Stimulated activated CD4-positive, alpha-beta T cell treated with anti-CD3 and anti-CD28 coated beads, TNF-alpha, amount 100 ng/mL, for 1 hour (primary cell): ENCODE measurements at places on chromosomes 13 and 19.
A peak's percentile ranks its signal among the peaks of the same experiment; 100 is the strongest.

DNA sequence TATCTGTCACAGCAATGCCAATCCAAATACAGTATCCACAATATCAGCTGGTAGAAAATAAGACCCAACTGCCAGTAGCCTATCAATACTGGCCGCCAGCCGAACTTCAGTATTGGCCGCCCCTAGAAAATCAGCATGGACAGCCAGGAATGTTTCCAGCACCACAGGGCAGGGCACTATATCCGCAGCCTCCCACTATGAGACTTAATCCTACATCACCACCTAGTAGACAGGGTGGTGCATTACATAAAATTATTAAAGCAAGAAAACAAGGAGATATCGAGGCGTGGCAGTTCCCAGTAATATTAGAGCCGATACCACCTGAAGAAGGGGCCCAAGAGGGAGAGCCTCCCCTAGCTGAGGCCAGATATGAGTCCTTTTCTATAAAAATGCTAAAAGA is 111.3 kb downstream of the ZNF486 start:
- no peak for DNase-seq

DNA sequence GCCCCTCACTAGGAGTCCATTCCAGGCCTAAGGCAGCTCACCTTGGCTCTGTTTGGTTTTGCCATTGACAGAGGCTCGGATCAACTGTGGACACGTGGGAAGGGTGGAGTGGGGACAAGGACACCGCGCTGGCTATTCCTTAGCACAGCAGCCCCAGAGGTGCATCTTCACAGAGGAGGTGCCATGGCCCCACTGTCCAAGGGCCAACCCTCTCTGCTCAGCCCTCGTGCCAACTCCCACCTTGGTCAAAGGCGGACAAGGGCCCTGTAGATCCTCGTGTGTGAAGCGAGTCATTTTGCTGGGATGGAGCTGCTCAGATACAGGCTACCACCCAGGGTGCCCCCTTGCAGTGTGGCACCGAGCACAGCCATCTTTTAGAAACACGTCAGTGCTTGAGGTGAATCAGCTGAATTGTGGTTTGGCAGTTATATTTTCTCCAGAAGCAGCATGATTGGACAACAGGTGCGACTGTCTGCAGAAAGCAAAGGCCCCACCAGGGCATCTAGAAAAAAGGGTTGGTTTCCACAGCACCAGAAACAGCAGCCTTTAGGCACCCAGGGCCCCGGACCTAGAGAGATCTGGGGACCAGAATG is 192.1 kb upstream of the GPR12 start:
- no peak for DNase-seq

DNA sequence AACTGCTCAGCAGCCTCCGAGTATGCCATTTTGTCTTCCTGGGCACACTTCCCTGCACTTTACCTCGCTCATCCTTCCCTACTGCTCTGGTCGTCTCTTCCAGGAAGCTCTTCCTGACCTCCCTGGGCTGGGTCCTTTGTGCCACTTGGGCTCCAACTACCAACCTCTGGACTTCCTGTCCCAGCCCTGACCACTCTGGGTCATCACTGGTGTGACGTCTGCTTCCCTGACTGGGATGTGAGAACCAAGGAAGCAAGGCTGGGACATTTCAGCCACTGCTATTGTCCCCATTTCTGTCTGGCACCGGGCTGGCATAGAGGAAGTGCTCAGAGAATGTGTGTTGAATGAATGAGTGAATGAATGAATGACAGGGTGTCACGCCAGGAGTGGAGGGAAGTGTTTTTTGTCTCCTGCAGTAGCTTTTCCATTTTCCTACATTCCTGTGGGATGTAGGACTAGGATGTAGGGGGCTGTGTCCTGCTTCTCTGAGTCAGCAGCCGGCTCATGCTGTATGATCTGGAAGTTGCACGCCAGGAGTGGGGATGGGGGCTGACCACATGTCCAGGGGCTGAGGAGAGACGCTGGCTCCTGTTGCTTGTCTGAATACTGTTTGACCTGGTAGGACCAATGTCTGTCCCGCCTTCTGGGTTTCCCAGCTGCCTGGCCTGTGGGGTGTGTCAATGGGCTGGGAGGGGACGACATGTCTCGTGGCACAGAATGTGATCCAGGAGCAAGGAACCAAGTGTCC is 14.7 kb downstream of the NOVA2 start:
- no peak for DNase-seq

DNA sequence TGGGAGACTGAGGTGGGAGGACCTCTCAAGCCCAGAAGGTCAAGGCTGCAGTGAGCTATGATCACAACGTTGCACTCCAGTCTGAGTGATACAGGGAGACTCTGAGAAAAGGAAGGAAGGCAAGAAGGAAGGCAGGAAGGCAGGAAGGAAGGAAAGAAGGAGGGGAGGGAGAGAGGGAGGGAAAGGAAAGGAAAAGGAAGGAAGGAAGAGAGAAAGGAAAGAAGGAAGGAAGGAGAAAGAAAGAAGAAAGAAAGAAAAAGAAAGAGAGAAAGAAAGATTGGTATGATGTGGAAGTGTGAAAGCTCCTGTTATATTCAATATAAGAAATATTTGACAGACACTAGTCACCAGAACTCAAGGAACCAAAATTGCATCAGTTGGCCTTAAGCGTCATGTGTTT is 32.5 kb upstream of the CEBPG start:
- DNase-seq, result no peak

- DNase-seq, result no peak
Observed at GRCh38 chr13:62137629-62138405, 722.2 kb upstream of the PCDH20 start.

DNA sequence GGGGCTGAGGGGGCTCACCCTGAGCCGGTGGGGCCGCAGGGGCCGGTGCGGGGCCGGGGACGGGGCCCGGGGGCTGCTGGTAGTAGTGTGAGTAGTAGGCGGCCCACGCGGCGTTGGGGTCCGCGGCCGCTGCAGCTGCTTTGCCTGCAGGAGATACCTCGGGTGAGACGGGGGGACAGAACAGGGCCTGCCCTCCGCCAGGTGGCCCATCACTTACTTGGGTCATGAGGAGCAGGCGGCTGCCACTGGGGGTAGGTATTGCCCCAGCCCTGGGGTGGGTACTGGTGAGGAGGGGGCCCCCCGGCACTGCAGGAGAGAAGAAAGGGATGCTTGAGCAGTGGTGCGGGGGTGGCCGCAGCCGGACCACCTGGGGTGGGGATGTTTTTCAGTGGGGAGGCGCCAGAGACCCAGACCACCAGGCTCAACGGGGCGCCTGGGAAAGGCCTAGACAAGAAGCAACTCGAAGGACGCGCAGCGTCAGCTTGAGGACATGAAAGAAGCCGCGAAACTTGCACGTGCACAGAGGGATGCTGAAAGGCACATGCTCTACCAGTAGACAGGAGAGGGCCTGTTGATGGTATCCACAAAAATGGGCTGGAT is 8.9 kb downstream of the KHSRP start:
- no peak for DNase-seq

- DNase-seq, result no peak
Observed at GRCh38 chr13:110913322-110914080, 1.4 kb downstream of the ANKRD10 start.

- DNase-seq, result no peak
Observed at GRCh38 chr13:69410761-69411160, 696.9 kb upstream of the ATXN8OS start.

GRCh38 chr13:91567485-91568207 is 169.2 kb downstream of the GPC5 start:
- DNase-seq, result no peak

DNA sequence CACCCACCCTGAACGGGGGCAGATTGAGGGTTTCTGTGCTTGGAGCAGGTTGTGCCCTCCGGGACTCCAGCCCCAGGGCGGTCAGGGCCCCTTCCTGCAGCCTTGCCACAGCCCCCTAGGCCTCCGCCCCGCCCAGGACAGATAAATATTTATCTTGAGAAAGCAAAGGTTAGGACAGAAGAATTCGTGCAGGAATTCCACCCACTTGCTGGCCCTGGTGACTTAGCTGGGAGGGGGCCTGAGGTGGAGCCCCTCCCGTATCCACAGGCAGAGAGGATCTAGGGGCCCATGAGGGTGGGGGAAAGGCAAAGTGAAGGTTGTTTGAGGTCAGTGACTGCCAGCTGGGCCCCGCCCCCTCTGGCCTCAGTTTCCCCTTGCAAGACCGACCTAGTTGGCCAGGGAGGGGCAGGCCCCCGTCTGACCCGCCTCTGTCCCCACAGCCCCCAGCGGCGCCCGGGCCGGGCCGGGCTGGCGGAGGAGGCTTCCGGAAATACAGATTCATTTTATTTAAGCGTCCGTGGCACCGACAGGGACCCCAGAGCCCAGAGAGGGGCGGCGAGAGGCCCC is 5.2 kb downstream of the MIDN start:
- no peak for DNase-seq

DNA sequence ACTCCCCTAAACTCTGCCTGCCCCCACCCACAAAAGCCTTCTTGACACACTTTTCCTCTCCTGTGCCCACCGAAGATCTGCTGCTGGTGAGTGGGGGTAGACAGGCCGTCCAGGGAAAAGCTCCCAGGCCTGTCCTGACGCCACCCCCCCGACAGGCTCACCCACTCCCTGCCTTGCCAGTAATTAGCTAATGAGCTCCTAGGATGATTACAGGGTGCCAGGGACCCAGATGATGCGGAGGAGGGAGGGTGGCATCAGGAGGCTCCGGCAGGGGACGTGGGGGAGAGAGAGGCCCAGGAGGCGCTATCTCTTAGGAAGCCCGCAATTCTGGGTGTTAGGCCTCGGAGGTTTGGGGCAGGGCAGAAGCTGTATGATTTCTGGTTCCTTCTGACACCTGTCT is 27.0 kb downstream of the MARK4 start:
- DNase-seq, result no peak

GRCh38 chr19:49684251-49684982 is 5.0 kb upstream of the ADM5 start:
- no peak for DNase-seq

DNA sequence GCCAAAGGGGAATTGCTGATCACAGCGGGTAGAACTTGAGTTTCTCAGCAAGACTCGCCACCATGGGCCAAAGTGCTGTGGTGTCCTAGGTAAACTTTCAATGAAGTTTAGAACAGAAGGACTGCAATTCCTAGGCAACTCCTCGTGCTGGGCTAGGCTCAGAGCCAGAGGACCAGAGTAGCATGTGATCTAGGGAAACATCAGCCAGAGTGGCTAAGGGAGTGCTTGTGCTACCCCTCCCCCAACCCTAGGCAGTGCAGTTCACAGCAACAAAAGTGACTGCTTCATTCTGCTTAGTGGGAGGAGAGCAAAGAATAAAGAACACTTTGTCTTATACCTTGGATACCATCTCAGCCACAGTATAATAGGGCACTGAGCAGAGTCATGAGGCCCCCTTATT is 1658.6 kb upstream of the MIR17HG start:
- DNase-seq, result no peak

- no peak for DNase-seq
Observed at GRCh38 chr13:72542241-72542640, 185.2 kb downstream of the MZT1 start.

GRCh38 chr13:42571895-42572294 is 2.1 kb upstream of the TNFSF11 start:
- DNase-seq, result no peak

GRCh38 chr13:97364031-97364430 is 69.9 kb upstream of the RAP2A start:
- DNase-seq, result no peak

- peak; percentile 80 for DNase-seq
Observed at GRCh38 chr19:12162882-12163806, at the start of gene ZNF136. TSS of gene ZNF136 (plus strand) at chr19:12163096. CDS start at chr19:12163204, 108 bp downstream.

GRCh38 chr13:43422116-43422515 is 364.7 kb downstream of the ENOX1 start:
- no peak for DNase-seq

DNA sequence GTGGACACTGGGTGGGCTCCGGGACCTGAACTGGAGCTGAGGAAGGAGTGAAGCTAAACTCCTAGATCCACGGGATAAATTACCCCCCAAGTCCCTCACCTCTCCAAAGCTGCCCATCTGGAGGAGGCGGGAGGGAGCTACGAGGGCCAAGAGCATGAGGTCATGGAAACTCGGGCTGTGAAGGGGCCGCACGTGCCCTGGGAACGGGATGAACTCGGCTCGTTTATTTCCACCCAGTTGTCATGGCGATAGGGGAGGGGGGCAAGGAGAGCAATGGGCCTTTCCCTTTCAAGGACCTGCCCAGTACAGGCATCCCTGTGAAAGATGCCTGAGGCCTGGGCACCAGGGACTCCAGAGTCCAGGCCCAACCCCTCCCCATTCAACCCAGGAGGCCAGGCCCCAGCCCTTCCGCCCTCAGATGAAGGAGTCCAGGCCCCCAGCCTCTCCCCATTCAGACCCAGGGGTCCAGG is 3.8 kb downstream of the PPP1R12C start:
- no peak for DNase-seq

GRCh38 chr19:51157265-51157664 is 15.2 kb downstream of the SIGLEC7 start:
- no peak for DNase-seq

- no peak for DNase-seq
Observed at GRCh38 chr13:59755632-59756290, 408.0 kb downstream of the DIAPH3 start.

DNA sequence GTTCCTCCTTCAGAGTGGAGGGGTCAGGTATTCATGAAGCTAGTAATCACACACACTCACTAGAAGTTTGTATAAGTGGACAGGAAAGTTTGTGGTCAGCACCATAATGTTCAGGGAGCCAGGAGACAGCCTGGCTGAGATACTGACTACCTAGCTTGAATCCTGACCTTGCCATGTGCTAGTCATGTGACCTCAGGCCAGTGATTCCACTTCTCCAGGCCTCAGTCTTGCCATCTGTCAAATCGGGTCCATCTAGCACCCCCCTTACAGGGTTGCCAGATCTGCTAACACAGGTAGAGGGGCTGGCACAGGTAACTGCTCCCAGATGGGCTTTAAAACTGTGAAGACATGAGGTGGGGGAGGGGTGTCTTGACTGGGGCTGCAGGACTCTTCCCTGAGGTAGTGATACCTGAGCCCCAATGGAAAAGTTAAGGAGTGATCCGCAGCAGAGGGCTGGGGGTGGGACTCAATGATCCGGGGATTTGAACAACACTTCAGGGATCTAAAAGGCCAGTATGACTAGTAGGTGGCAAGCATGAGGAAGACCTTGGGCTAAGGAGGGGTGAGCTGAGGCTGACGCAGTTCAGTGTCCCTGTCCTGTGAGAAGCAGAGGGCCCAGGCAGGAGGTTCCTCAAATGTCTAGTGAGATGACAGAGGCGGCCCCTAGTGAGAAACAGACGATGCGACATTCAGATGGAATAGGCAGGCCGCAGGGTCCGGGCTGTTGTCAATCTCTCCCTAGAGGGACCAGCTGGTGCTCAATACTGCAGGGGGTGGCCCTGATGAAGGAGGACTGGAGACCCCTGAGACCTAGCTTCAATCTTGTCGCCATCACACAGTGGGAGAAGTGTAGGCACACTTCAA is 8.5 kb downstream of the ACTMAP start:
- no peak for DNase-seq

DNA sequence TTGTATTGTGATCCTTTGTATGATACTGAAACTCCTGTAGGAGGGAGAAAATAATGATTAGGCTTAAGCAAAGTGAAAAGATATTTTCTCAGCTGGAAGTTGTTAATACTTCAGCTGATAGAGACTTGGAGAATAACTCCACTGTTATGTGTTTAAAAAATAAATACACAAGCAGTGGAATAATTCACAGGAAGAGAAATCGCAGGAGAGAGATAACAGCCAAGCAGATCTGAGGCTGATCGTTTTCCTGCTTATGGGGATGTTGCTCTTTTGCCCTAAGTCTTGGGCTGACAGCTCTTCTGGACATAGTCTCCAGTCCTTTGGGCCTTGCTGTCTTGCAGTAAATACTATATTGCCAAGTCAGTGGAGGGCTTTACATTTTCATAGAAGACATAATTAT is 93.3 kb downstream of the OLFM4 start:
- no peak for DNase-seq
